ENCODE measurements at places on chromosomes 2 and 18. TPM values are rescaled to one million over a fixed set of nuclear protein-coding genes. Genes with fewer than 3 reads are reported as not detected.

The ICOS gene
- not detected for total RNA-seq

The ACAA2 gene
- 152 TPM for total RNA-seq

GRCh38 chr2:73386342-73386868 is 769 bp downstream of the ALMS1 start:
- H3K27ac ChIP-seq: peak overlapping the region; percentile 68
- H3K4me1 ChIP-seq: no peaks in the 10 kb centered on the region

The FSHR gene
- not detected for total RNA-seq
